ENCODE measurements at places on chromosomes 11 and 22.

DNA sequence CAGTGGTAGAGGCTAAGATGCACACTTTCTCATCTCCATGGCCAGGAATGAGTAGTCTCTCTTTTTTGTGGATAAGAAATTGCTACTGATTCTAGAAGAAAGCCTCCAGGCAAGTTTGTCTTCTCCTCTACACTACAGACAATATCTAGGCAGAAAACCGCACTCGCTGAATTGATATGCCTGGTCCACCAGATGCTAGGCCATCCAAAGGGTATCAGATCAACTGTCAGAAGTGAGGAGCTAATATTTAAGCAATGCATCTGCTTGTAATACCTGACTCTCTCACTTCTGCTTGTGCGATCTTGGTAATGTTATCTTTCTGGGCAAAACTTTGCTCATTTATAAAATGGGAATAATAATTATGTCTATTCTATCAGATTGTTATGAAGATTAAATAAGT lies 45.0 kb downstream of the CASP12 start:
- DNase-seq: no peak

- no peak for DNase-seq
Observed at GRCh38 chr11:131537196-131537595, 166.8 kb downstream of the NTM start.

DNA sequence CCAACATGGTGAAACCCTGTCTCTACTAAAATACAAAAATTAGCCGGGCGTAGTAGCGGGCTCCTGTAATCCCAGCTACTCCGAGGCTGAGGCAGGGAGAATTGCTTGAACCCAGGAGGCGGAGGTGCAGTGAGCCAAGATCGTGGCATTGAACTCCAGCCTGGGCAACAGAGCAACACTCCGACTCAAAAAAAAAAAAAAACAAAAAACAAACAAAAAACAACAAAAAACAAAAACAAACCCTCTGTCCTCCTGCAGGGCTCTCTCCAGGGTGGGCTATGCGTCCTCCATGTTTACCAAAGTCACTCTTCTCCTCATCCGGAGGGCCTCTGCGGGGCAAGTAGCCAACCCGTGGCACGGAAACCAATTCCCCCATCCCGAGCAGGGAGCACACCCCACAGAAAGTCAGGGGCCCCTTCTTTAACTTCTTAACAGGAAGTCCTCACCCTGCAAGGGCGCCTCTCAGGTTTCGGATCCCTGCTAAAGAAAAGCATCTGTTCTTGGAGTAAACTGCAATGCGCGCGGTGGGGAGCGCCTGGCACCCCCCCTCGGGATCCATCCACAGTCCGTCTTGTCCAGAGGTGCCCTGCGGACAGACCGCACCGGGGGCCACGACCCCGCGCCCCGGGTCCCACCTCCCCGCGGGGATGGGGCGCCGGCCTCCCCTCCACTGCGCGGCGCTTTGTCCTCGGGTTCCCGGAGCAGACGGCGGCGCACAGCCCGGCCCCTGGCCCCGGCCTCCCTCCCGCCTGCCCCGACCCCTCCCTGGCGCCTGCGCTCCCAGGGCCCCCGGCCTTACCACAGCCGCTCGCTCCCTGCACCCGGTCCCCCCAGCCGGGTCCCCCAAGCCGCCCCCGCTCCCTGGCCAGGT lies 712 bp downstream of the CERK start:
- no peak for DNase-seq

GRCh38 chr11:9089061-9089460 lies 2.3 kb downstream of the SCUBE2 start:
- DNase-seq: no peak

DNA sequence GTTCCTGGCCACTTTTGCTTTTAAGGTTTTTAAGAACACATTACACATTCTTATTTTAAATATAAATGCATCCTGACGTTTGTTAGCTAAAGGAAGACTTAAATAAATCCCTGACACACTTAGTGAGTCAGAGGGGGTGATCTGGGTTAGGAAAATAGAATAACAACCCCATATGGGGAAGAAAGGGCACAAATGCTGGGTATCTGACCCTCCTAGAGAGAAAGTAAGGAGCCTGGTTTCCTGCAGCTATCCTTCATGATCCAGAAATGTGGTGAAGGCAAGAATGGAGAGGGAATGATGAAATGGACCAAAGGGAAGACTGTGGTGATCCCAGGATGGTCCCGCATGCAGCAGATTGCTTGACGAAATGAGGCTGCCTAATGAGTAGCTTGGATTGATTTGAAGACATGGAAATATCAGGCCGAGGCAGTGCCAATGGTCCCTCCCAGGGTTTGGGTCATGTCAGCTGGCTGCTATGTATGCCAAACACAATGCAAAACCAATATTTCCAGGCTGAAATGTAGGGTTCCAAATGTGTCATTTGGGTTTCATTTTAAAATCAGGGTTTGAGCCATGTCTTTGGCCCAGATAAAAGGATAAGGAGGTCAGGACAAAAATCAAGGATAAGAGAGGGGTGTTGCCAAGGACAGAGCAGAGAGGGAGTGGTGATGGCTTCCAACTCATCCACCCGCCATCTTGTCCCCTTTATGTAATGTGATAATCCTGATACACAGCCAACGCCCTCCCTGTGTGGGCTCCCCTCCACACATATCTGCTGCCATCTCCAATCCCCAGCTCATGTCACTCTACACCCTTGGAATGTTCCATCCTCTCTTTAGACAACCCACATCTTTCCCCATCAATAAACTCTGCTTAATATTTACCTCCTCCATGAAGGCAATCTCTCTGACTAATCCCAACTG lies 135.1 kb upstream of the PITPNB start:
- no peak for DNase-seq

DNA sequence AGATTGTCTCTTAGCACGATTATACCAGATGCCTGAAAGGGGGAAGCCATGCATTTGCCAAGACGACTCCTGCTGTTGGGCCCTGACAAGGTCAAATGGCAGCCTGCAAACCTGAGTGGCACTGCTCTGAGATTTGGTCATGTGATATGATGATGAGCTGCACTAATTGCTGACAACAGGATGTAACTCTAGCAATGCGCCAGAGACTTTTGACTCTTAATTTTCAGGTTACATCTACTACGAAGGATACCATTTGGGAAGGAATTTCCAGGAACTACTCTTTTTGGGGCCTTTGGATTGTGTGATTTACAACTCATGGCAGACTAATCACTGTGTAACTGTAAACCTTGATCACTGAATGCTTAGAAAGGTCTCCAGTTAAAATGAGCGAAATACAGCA lies 13.1 kb downstream of the TREH start:
- no peak for DNase-seq

- no peak for DNase-seq
Observed at GRCh38 chr11:102552447-102553194, 22.1 kb upstream of the MMP7 start.

DNA sequence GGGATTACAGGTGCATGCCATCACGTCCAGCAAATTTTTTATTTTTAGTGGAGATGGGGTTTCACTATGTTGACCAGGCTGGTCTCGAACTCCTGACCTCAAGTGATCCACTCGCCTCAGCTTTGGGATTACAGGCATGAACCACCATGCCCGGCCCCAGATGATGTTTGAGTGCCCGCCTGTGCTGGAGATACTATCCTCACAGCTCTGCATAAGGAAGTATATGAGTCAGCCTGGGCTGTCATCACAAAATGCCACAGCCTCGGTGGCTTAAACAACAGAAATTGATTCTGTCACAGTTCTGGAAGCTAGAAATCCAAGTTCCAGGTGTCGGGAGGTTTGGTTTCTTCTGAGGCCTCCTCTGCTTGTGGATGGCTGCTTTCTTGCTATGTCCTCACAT lies 119.3 kb downstream of the OSBP2 start:
- no peak for DNase-seq

GRCh38 chr11:31328697-31329096 lies 40.8 kb downstream of the DCDC1 start:
- no peak for DNase-seq

All from hematopoietic multipotent progenitor cell treated with erythropoietin and hydrocortisone succinate and interleukin-3 and kit ligand, for 17 days (in vitro differentiated cells).